Stimulated activated CD4-positive, alpha-beta T cell treated with anti-CD3 and anti-CD28 coated beads, Interleukin-1b, Interleukin-23, amount 100 ng/mL, for 24 hours (primary cell): ENCODE measurements at places on chromosomes 3 and 15.

DNA sequence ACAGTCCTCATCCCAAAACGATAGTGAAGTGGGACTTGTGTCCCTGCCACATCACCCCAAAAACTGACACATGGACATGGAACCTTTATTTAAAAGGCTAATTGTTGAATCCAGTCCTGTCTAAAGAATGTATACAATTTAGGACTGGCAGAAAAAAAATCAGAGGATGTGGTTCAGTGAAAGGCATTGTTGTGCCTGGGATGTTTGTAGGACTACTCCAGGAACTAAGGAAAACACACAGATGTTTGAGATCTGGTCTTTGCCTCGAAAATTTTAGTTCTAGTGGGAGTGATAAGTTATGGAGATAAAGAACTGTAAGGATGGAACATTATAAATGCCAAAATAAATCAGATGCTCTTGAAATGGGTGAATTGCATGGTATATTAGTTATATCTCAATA lies 27.2 kb downstream of the VGLL4 start:
- no peak for DNase-seq

DNA sequence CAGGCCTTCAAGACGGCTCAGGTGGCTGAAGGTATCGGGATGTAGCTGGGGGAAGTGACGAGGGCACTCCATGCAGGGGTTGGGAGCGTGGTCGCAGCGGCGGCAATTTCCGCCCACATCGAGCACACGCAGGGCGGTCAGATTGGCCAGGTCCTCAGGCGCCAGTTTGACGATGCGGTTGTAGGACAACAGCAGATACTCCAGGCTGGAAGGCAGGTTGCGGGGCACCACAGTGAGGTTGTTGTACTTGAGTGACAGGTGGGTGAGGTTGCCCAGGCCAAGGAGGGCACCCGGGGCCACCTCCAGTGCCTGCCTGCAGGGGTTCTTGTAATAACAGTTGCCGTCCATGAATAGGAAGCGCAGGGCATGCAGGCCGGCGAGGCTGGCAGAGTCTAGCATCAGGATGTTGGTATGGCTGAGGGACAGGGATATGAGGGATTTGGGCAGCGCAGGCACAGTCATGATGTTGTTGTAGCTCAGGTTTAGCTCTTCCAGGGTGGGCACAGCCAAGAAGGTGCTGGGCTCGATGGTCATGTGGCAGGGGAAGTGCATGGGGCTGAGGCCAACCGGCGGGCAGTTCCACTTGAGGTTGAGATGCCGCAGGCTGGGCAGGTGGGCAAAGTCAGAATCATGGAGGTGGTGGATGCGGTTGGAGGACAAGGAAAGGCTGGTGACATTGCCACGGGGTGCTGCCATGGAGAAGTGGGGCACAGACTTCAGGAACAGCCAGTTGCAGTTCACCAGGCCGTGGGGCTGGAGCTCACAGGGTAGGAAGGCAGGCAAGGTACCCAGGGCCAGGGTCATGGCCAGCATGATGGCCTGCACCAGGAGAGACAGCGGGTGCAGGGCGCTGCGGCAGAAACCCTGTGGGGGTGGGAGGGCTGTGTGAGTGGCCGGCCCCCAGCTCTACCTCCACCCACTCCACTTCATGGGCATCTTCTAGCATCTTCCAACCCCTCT lies 1.7 kb downstream of the TLR9 start:
- DNase-seq, result no peak

DNA sequence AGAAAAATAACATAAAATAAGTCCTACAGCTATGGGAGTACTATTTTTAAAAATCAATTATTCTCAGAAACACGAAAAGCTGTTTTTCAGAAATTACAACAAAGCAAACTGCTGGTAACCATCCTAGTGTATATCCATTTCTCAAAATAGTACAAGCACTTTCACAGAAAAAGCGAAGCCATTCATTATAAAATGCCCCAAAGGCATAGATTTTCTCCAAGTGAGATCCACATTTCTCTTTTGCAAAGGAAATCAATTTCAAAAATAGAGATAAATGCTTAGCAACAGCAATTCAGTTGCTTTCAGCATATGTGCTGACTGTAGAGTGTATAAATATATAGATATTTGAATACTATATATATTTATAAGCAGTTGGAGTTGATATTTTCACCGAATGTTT lies 1266.3 kb downstream of the SI start:
- DNase-seq, result no peak

GRCh38 chr15:29921130-29921601 lies 98.9 kb upstream of the TJP1 start:
- no peak for DNase-seq

GRCh38 chr3:151838574-151839312 lies 24.8 kb downstream of the AADAC start:
- DNase-seq, result peak; percentile 2

DNA sequence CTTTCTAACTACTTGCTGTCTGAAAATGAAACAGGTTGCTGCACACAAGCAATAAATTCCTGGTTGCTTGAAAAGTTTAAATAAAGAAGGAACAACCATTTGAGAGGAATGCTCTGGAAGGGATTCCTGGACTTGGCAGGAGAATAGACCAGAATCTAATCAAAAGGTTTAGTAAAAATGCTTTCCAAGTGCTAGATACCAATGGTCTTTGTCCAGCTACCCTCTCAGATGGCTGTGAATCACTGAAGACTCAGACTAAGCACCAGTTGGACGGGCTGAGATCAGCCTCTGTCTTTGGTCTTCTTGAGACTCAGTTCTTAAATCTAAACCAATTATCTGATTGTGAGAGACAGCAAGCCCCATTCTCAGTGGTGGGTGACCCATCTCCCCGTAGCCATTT lies 27.7 kb upstream of the LPP start:
- no peak for DNase-seq

GRCh38 chr15:54208786-54209185 lies 230.5 kb downstream of the UNC13C start:
- no peak for DNase-seq

- no peak for DNase-seq
Observed at GRCh38 chr15:44023176-44023575, 171.9 kb downstream of the FRMD5 start.

GRCh38 chr3:135038186-135038585 lies 243.1 kb downstream of the EPHB1 start:
- no peak for DNase-seq

- no peak for DNase-seq
Observed at GRCh38 chr3:135618123-135618522, 347.4 kb upstream of the PPP2R3A start.

DNA sequence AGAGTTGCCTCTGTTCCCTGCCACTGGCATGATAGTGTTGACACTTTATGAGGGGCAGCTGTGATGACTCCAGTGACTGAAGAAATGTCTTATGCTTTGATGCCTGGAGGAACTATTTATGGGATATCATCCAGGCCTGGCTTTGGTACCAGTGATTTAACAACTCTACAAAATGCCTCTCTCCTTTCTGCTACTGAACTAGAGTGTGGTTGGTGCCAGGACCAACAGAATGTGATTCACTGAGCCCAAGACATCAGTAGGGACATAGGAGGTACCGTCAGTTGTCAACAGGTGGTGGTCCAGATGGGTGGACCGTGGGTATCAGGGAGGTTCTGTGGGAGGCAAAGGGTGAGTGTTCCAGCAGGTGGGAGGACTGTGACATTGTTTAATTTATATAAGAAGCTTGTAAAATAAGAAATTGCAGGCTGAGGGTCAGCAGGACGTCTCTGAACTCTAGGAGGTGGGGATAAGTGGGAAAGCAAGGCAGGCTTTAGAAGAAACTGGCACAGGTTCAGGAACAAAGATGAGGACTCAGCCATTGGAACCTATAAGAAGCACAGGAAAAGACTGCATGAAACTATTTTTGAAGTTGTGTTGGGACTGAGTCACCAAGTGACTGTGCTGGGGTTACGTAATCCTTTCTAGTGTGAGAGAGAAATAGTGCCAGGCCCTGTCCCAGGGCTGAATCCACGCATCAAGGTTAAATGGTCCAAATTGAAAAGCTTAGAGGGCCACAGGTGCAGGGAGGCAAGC lies 28.5 kb upstream of the SLC7A14 start:
- DNase-seq, result no peak

DNA sequence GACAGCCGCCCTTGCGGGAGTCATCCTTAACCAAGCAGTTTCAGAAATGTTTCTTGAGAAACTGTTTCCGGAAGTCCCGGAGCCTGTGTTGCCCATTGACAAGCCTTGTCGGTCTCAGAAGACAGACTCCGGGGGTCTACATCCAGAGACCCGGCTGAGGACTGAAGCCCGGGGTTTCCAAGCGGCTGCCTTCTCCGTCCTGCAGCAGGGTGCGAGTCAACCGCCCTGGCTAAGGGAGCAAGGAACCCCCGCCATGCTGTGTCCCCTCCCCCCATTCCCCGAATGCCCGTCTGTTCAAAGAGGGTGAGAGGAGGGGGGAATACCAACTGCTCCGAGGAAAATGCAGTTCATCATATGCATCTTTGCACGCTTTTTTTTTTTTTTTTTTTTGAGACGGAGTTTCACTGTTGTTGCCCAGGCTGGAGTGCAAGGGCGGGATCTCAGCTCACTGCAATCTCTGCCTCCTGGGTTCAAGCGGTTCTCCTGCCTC lies 61.6 kb downstream of the ATP1B3 start:
- no peak for DNase-seq

DNA sequence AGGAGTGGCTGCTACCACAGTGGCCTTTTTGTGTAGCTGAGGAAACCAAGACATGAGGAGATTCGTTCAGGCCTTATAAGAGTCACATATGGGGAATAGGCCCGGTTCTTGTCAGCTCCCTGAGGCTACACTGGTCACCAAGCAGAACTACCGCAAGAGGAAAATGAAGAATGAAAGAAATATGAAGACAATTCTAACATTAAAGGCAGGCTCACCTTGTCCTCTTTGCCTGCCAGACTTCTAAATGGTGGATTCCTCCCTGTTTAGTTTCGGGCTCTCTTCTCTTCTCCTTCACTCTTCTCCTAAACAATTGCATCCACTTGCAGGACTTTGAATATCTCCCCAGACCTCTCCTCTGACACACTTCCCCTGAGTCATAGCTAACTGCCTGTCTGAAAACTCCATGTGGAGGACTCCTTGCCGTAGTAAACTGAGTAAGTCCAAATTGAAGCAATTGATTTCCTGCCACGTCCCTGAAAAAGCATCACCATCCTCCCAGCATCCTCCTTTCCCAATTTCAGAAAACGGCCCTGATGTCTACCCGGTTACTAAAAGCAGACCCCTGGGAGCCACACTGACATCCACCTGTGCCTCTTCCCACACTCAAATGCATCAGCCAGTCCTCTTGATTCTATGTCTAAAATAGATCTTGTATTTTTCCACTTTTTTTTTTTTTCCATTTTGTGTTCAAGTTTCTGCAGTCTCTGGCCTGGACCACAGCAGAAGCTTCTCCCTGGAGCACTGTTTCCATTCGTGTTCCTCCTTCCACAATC lies 30.3 kb upstream of the VEPH1 start:
- DNase-seq, result no peak

DNA sequence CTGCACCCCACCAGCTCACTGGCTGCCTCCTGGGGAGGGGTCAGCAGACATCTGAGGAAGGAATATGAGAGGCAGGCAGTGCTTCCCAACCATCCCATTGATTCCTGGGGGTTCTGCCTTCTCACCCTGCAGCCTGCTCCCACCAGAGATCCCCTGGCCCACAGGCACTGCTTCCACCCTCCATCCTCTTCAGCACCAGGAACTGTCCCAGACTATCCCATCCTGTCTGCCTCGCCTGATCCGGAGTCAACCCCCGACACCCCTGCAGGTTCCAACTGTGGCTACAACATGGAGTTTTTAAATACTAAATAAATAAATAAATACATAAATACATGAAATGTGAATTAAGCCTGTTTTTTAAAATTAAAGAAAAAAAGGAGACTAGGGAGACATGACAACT lies 43.6 kb downstream of the CACNA2D2 start:
- no peak for DNase-seq

GRCh38 chr15:46039703-46040102 lies 404.9 kb downstream of the SQOR start:
- no peak for DNase-seq

- DNase-seq, result no peak
Observed at GRCh38 chr3:45640091-45640507, 45.5 kb downstream of the LIMD1 start.

GRCh38 chr15:66704019-66704802 lies 2.2 kb downstream of the SMAD6 start:
- DNase-seq, result no peak

- DNase-seq, result no peak
Observed at GRCh38 chr3:18302517-18302916, 122.6 kb downstream of the SATB1 start.

DNA sequence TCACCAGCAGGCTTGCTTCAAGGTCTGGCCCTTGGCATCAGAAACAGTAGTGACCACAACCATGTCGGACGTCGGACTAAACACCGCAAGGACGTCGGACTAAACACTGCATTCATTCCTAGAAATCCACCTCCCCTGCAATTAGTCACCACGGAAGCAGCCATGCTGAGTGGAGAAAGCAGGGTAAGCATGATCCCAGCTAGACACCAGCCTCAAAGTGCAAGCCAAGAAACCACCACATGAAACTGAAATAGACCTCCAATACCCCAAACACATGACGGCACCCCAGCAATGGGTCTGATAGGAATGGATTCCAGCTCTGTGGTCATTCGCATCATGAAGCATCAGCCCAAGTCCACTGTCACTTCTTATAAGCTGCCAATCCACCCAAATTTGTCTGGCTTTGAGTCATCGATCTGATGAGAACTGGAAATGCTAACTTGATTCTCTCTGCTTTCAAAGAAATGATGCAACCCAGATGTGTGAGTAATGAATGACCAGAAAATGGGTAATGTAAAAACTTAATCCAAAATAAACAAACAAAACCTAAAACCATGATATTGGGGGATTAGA lies 348.3 kb upstream of the TMCO5A start:
- DNase-seq, result no peak

- no peak for DNase-seq
Observed at GRCh38 chr15:80308002-80308401, 56.0 kb upstream of the CTXND1 start.

- no peak for DNase-seq
Observed at GRCh38 chr3:100311011-100311410, 23.5 kb upstream of the NIT2 start.

DNA sequence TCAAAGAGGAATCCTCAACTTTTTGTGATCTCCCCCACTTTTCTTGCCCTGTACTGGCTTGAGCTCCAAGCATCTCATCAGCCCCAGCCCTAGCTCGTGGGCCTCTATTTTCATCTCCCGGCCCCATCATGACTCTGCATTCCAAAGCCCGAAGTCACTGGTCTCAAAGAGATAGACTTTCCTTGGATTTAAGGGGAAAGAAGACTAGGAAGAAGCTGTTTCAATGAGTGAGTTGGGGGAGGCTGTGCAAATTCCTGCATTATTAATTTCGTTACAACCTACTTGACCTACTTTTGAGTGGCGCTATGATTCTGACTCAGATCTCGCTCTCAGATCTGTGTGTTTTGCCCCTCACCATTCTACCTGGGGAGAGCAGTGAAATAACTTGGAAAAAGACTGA lies 266.6 kb upstream of the TBL1XR1 start:
- no peak for DNase-seq

DNA sequence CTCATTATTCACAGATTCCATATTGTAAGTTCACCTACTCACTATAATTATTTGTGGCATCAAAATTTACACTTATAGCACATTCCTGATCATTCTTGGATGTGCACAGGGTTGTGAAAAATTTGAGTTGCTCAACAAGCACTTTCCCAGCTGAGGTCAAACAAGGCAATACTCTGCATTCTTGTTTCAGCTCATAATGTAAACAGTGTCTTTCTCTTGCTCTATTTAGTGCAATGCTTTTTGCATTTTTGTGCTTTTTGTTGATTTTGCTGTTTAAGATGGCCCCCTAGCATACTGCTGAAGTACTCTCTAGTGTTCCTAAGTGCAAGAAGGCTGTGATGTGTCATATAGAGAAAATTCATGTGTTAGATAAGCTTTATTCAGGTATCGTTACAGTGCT lies 66.7 kb upstream of the TNIK start:
- DNase-seq, result no peak
